ENCODE measurements at places on chromosomes 1 and 21.

- no peak for DNase-seq
These were observed 479.4 kb downstream of the OMA1 start for GRCh38 chr1:58067082-58067481.

- no peak for DNase-seq
These were observed 120.8 kb downstream of the LMO4 start for GRCh38 chr1:87449348-87449963.

GRCh38 chr1:7885513-7886404, 32.9 kb upstream of the UTS2 start:
- DNase-seq, result no peak

DNA sequence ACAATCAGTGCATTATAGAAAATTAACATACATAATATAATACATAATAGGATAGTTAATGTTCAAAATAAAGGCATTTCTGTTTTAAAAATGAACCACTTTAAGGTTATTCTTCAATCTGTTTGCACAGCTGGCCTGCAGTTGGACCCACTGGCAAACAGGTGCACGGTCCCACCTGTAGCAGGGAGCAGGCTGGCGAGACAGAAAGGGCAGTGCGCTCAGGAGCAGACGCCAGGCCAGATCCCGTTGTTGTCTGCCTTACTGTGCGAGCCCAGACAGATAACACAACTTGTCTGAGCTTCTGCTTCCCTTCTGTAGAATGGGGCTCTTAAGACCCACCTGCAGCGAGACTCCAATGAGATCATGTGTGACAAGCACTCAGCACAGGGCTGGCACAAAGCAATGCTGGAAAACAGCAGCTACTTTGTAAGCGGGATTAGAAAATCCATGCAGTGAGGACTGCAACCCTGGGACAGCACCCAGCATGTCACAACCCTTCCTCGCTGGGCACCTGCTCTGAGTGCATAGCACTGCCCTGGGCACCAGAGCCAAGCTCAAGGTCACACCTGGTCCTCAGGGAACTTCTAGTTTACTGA, 33.5 kb downstream of the VPS26C start:
- no peak for DNase-seq

GRCh38 chr1:85356130-85356529, 79.7 kb upstream of the BCL10 start:
- DNase-seq, result no peak

- DNase-seq, result no peak
These were observed 212.1 kb downstream of the PBX1 start for GRCh38 chr1:164771041-164771618.

- DNase-seq, result no peak
These were observed 83.5 kb downstream of the SYF2 start for GRCh38 chr1:25148673-25149300.
